ENCODE measurements at places on chromosomes 16 and 17.

DNA sequence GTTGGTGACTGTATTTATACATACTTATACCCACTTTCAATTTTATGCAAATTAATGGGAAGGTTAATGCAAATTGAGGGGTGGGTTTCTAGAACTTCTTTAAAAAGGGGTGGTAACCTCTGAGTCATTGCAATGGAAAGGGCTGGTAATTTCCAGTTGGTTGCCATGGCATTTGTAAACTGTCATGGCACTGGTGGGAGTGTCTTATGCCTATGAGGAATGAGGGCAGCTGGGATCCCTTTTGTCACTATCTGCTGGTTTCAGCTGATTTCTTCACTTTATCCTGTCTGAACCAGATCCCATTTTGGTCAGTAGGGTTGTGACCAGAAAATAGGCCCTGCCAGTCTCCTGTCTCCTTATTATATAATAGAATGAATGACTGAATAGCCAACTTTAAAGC is 1006.7 kb upstream of the GOT2 start:
- no peak for DNase-seq

DNA sequence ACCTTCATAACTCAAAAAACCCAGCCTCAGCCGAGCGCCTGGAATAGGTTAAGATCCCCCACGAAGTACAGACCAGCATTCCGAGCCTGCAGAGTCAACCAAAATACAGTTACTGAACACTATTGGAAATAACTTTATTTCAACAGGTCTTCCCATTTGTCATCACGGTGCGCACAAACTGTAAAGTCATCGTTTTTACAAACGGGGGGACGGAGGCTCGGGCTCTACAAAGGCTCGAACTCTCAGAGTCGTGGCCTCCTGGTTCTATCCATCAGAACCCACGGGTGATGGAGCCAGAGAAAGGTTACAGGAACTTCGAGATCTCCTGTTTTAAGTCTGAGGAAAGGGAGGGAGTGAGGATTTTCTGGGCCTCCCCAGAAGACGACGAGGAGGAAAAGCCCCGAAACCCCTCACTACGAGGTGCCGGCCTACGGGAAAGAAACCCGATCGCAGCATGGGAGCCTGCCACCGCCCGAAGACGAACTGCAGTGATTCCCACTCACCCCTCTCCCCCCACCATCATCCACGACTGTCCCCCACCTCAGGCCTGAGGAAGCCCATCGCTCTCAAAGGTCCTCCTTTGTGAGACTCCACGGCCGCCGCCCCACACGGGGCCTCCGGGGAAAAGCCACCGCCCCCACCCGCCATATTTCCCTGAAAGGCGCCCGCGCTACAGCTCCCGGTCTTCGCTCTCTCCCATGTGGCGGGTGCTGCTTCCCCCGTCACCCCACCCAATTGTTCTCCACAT is 917 bp downstream of the YWHAE start:
- DNase-seq, result peak; percentile 12

DNA sequence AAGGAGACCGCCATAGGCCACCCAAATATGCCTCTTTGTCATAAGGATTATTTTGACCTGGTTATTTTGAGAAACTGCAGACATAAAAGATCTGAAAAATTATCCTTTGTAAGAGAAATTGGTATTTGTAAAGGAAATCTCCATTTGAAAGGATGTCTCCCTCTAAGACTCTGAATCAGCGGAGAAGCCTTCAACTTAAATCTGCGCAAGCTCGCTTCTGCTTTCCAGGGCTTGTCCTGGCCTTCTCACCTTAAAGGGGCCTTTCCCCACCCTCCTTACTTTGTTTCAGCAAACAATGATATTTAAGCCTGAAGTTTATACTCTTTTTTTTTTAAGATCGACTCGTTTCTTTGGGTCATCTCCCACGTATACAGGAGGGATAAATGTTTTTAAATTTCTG is 34.5 kb downstream of the HSBP1 start:
- no peak for DNase-seq

DNA sequence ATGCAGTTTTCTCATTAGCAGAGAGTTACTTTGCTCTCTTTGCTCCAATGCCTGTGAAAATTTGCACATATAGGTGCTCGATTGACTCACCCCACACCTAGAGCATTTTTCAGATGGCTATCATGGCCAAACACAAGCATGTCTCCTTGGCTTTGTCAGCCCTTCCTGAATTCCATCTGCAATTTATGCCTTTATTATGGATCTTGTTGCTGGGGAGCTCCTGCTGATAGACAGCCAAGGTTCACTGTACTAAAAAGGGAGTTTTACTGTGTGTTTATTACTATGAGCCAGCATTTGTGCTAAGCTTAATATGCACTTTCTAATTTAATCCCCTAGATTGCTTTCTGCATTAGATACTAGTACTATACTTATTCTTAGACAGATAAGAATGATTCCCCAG is 93.3 kb downstream of the TOX3 start:
- no peak for DNase-seq

- DNase-seq, result no peak
Measured at GRCh38 chr16:73326221-73326620, 278.3 kb upstream of the ZFHX3 start.

- no peak for DNase-seq
Measured at GRCh38 chr16:61413021-61413420, 623.2 kb downstream of the CDH8 start.

- DNase-seq, result no peak
Measured at GRCh38 chr17:63196772-63197335, 230.8 kb downstream of the TANC2 start.

DNA sequence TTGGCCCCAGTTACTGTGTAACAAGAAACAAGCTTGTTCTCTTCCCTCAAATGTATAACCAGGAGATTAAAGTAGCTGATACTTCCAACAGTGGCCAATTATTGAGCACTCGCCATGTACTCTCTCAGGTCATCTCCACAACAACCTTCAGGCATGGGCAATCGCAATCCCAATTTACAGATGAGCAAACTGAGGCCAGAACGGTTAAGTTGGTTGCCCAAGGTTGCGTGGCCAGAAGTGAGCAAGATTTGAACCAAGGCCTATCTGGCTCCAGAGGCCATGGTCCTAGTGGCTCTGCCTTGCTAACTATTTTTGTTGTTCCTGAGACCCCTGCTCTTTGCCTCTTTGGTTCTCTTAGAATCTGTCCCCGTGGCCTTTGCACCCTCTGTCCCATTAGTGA is 33.6 kb downstream of the IRX5 start:
- DNase-seq, result no peak

GRCh38 chr16:84609563-84610177 is 8.2 kb downstream of the COTL1 start:
- DNase-seq, result no peak

DNA sequence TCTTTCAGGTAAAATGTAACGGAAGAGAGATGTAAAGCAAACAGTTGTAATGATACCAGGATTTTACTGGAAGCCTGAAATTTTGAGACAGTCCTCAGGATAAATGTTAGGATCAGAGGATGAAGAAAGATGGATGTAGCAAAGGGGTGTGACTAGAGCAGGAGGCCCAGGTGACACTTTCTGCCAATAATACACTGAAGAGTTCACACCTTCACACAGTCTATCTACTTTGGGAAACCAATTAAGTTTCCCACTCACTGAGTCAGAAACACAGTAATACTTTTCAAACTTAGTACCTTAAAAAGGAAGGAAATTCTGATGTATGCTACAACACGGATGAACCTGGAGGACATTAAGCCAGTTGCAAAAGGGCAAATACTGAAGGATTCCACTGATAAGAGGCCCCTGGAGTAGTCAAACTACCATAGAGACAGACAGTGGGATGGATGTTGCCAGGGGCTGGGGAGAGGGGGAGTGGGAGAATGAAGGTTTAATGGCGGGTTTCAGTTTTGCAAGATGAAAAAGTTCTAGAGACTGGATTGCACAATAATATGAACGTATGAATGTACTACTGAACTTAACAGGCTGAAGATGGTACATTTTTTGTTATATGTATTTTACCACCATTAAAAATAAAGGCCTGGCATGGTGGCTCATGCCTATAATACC is 62.3 kb downstream of the CYTH1 start:
- no peak for DNase-seq

- no peak for DNase-seq
Measured at GRCh38 chr16:79213214-79213613, 387.3 kb downstream of the MAF start.

- DNase-seq, result no peak
Measured at GRCh38 chr16:54411544-54411943, 125.0 kb upstream of the IRX3 start.

GRCh38 chr17:52181782-52182181 is 23.3 kb upstream of the CA10 start:
- DNase-seq, result no peak

- DNase-seq, result no peak
Measured at GRCh38 chr17:43351691-43352090, 47.1 kb upstream of the ARL4D start.

DNA sequence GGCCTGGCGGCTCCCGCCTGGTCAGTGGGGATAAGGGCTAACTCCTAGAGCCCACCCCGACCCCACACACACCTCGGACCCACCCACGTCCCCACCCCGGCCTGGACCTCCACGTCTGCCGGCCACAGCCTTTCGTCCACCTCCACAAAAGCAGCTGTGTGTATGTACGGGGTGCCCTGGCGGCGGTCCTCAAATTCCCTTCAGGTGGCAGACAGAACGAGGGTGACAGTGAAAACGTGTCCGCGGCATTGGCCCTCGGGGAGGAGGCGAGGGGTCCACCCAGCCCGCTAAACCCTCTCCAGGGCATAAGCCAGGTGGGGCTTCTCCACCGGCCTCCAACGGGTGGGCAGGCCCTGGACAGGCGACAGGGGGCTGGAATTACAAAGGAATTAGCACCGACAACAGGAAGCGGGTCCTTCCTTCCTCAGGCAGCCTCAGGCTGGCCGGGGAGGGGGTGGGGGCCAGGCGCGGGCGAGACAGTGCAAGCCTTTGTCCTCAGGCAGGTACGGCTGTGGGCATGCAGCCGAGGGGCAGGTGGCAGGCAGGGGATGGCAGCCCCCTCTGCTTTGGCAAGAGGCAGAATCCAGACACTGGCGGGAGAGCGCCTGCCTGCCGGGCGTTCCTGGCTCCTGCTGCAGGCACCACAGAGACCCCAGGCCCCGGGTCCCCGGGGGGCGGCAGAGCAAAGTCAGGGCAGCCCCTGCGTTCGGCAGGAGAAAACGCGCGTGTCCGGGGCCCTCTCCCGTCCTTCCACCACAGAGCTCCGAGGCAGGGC is 12.3 kb upstream of the PITPNA start:
- DNase-seq, result no peak

- peak; percentile 48 for DNase-seq
Measured at GRCh38 chr17:41917679-41918313, 955 bp downstream of the ACLY start.

GRCh38 chr16:30040221-30040620 is 9.2 kb upstream of the TLCD3B start:
- DNase-seq, result no peak

GRCh38 chr17:7916385-7916682 is 245 bp upstream of the RNF227 start:
- no peak for DNase-seq

DNA sequence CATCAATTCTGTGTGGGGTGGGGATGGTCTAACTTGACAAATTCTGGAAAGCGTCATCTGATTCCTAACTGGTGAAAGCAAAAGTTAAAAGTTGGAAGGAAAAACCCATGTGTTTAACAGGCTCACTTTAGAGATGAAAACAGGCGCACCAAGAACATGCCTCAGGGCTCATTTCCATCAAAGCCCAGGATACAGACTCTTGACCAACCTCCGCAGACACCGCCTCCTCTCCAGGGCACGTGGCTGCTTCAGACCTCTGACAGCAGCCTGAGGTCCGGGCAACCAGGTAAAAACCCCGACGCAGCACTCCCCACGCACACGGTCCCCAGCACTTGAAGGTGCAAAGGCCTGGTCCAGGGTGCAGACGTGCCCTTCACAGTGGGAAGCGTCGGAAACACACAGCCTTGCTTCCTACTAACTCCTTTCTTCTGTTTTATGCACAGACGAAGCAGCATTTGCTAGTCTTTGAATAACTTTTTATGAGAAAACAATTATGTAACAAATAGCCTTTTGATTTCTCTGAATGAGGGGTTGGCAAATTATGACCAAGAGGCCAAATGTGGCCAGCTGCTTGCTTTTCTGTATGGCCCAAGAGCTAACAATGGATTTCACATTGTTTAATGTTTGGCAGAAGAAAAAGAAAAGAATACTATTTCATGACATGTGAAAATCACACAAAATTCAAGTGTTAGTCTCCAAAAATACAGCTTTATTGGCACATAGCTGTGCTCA is 44.2 kb upstream of the TRAP1 start:
- DNase-seq, result no peak

- DNase-seq, result no peak
Measured at GRCh38 chr17:49926886-49927285, 42.1 kb upstream of the DLX4 start.

DNA sequence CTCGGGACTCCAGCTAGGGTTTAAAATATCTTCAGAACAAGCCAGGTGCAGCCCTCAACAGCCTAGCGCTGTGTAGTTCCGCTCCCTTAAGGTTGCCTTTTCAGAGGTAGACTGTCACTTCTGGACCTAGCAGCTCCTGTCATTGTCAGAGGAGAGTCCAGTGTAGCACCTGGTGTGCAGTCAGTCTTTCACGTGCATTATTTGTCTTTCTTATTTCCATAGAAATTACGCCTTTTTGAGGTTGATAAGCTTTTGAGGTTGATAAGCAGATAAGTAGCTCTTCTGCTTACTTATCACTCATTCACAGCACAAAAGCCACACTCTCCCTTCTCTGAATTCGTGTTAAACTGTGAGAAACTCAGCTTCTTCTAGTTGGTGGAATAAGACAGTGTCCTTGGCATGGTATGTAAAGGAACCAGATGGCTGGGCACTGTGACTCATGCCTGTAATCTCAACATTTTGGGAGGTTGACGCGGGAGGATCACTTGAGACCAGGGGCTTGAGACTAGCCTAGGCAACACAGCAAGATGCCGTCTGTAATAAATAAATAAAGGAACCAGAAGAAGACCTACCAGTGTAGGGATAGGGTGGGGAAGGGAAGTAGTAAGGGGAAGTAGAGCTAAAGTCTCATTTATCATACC is 10.2 kb downstream of the EEF2K start:
- DNase-seq, result no peak

DNA sequence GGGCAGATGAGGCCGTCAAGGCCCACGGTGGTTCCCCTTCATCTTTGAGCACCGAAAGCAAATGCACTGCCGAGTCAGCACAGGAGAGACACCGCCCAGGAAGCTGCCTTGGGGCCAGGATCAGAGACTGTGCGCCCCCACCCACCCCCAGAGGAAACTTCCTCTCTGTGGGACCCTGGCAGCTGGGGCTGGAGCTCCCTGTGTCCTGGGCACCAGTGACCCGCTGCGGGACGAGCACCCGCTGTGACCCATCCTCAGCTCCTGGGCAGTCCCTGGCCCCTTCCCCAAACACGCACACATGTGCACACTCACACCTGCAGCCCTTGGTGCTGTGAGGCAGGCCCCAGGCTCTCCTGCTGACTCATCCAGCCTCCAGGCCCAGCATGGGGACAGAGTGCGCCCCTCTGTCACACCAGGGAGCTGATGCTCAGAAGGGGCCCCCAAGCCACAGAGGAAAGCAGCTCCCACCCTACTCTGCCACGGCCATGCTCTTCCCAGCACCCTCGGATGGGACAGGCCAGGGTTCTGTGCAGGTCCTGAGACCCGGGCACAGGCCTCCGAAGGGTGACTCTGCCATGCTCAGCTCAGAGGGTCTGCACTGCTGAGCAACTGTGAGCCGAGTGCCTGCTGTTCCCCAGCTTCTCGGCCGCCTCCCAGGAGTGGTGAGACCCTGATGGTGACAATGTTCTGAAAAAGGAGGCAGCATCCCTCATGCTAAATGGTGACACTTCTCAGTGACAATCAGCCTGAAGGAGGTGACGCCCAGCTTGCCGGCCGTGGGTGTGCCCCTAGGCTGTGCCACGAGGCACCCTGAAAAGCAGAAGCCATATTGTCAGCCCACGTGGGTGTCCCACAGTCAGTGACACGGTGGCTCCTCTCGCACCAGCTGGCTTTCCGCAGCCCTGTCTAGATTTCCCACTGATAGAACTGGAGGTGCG is 3.6 kb downstream of the PIEZO1 start:
- DNase-seq, result no peak

Measured in HT-29 (cell line).